ENCODE measurements at places on chromosomes 16 and 17. TPM values are rescaled to one million over a fixed set of nuclear protein-coding genes. Genes with fewer than 3 reads are reported as not detected.
A peak's percentile ranks its signal among the peaks of the same experiment; 100 is the strongest.

KRTAP9-4 gene
- total RNA-seq: not detected

ASGR2 gene
- not detected for total RNA-seq

- no peak for DNase-seq
These were observed 82.9 kb downstream of the SDR42E1 start for GRCh38 chr16:81928271-81928918.

GRCh38 chr16:53805113-53805512 is 101.2 kb downstream of the FTO start:
- no peak for DNase-seq

HBA2 gene
- total RNA-seq: not detected

CCR7 gene
- 302 TPM for total RNA-seq

GRCh38 chr16:81698310-81698641 is 80.8 kb upstream of the PLCG2 start:
- DNase-seq: no peak

- DNase-seq: no peak
These were observed 481 bp downstream of the HEXIM2 start for GRCh38 chr17:45162025-45162687.

CDH3 gene
- total RNA-seq: 2.1 TPM

DNA sequence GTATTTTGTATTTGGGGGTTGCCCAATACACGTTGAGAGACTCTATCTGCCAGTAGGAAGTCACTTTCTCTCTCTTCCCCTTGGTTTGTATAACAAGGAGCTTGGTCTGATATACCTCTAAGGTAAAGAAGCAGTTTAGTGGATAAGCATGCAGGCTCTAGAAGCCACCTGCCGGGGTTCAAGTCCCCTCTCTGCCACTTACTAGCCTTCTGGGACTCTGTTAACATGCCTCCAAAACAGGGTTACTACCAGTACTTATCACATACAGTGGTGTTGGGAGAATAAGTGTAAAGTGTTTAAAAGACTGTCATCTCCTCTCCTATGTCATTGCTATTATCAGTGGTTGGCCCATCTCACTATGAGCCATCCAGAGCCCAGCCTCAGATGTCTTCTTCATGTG is 156.1 kb upstream of the HS3ST3A1 start:
- no peak for DNase-seq

DNA sequence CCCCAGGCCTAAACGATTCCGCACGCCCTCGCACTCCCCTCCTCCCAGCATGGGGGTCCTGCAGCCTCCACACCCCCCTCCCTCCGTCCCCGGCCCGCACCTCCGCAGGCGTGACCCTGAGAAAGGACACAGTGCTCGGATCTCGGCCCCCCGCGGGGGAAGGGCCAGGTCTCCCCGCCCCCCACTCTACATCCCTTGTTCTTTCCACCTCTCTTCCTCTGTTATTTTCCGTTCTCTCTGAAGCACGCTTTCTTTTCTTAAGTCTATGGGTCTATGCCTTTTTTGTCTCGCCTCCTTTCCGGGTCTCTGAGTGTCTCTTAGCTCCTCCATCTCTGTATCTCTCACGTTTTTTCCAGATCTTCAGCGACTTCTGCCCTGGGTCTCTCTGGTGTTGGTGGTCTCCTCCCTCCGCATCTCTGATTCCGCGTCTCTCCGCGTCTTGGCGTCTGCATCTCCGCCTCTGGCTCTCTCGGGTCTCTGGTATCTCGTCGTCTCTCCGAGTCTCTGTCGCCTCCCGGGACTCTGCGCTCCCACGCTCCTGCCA is 2.1 kb upstream of the HES7 start:
- DNase-seq: peak; percentile 26

SSTR5 gene
- not detected for total RNA-seq

UMOD gene
- not detected for total RNA-seq

DNA sequence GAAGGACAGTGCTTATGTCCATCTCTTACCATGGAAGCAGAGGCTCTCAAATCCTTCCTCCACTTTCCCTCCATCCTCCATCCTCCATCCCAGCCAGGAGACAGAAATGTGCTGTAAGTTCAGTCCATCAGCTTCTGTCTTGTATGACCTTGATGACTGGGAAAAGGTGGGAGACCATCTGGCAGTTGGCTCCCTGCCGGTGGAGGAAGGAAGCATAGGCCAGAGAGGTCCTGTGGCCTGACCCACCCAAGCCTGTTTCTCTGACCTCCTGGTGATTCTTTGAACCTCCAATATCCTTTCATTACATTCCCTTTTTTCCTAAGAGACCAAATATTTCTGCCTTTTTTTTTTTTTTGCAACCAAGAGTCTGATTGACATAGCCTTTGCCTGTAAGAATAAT is 215.3 kb downstream of the ABCC12 start:
- no peak for DNase-seq

MSLN gene
- not detected for total RNA-seq

- no peak for DNase-seq
These were observed 30.7 kb upstream of the ARL6IP1 start for GRCh38 chr16:18832006-18832405.
